ENCODE measurements at places on chromosomes 7 and 10.

GRCh38 chr10:96721207-96721572 lies 876 bp upstream of the PIK3AP1 start:
- DNase-seq = no peak

DNA sequence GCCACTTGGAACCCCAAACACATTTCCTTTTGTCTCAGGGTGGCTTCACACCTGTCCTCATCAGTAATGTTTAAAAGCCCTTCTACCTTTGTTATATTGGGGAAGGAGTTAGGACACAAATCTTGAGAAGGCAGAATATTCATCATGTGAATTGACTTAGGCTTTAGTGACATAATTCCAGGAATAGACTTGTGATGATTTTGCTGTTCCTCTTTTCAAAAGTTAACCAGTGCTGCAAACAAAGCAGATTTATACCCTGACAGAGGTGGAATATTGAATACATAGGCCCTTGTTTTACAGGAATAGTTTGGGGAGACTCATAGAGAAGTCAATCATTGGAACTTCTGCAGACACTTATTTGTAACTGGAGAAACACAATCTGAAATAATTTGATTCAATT lies 27.0 kb downstream of the ZNF786 start:
- DNase-seq = no peak

DNA sequence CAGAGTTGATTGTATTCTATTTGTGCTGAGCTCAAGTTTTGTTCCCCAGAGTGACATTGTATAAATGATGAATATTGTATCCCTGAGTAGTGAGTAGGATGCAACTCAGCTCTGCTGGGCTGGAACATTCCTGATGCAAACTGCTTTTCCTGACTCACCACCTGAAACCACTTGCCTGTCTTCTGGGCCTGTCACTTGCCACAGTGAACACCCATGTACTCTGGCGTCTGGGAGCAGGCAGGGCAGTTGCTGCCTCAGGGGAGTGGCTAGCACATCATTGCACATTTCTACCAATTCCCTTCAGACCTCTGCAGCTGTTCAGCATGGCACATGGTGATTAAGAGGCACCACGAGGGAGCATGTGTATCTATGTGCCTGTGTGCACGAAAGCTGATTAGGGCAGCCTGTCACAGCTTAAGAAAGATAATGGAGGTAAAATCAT lies 157.3 kb downstream of the SND1 start:
- peak; percentile 82 for DNase-seq

DNA sequence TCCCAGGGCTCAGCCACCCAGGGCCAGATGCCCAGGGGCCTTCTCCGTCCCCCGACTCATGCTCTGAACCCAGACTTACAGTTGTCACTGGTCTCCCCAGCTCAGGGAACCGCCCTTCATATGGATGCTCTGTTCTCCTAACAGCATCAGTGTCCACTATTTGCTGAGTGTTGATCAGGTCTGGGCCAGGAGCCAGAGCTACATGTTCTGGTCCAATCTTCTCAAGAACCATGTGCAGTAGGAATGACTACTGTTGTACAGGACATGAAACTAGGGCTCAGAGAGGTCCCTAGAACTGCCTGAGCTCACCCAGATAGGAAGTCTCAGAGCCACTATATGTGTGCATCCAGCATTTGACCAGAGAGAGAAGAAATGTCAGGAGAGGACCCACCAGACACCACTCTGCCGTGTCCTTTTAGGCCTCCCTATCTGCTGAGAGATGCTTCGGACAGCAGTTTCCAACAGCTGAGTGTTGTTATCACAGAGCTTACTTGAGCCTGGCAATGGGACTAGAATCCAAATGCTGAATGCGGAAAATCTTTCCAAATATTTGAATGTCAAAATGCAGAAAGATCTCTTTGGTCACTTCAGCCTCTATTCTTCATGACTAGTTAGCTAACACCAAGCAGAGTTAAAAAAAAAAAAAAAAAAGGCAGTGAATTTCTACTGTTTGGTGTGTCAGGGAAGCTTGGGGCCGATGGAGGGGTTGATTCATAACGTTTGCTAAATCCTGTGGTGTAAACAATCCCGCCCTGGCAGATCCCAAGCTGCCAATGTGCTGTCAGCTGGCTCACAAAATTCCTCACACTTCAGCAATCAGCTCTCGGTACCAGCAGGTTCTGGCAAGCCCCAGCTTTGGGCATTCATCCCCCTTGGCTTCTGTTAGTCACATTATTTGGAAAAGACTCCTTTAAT lies 246.1 kb downstream of the TNS3 start:
- no peak for DNase-seq

GRCh38 chr10:12742771-12743170 lies 258.7 kb downstream of the CCDC3 start:
- DNase-seq = no peak

DNA sequence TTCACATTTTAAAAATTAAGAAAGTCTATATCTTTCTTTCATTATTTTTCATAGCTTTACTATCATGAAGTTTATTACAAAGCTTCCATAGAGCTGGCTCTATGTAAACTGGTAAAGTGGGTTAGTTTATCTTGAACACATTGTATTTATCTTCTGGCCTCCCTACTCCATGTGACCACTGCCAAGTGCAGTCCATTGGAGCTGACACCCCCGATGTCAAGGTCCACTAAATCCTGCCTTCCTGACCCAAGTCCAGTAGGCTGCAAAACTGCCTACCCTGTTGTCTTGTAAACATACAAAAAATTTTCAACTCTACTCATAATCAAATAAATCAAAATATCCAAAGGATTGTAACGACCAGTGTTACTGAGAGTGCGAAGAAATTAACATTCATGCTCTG lies 10.2 kb downstream of the DNAJC12 start:
- DNase-seq = no peak

- DNase-seq = no peak
Measured at GRCh38 chr10:43570971-43571370, 3.4 kb downstream of the ZNF239 start.

DNA sequence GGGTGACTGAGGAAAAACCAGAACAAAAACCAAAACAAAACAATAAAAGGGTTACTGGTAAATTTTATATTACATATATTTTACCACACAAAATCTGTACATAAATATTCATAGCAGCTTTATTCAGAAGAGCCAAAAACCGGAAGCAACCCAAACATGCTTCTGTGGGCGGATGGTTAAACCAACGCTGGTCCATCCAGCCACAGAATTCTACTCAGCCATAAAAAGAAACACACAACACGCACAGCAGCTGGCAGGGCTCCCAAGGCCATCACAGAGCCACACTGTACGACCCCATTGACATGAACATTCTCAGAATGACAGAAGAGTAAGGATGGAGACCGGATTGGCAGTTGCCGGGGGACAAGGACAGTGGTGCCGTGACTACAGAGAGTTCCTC lies 83.6 kb downstream of the PROSER2 start:
- DNase-seq = no peak

DNA sequence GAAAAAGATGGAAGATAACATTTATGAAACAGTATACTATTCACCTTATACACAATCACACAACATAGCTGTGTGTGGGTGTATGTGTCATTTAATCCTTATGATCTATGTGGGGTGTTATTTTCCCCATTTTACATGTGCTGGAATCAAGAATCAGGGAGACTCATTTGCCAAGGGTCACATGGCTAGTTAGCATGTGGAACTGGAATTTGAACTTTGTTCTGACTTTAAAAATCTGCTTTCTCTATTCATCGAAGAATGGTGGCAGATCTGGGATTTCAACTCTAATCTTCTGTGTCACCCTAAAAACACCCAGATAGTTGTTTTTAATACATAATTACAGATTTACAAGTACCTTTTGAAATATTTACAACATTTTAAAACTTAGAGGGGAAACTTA lies 65.2 kb downstream of the ADAM22 start:
- DNase-seq = no peak

DNA sequence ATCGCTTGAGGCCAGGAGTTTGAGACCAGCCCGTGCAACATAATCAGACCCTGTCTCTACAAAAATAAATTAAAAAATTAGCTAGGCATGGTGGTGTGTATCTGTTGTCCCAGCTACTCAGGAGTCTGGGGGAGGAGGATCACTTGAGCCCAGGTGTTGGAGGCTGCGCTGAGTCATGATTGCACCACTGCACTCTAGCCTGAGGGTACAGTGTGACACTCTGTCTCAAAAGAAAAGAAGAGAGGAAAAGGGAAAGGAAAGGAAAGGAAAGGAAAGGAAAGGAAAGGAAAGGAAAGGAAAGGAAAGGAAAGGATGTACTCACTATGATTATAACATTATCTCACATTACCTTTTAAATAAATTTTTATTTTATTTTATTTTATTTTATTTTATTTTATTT lies 56.5 kb upstream of the MPP7 start:
- no peak for DNase-seq

DNA sequence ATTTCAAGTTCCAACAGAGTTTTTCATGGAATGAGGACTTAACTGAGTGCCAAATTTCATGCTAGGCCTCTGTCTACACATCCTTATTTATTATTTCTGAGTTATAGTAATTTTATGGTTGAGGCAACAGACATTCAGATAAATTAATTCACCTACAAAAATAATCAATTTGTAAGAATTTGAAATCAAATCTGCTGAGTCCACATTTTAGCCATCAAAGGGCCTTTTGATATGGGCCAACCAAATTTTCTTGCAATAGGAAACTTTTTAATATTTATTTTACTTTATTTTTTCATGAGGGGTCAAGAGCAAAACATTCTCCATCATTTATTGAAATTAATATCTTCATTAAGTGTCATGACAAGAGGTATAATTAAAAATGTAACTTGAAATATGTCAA lies 875.5 kb downstream of the NRG3 start:
- DNase-seq = no peak

DNA sequence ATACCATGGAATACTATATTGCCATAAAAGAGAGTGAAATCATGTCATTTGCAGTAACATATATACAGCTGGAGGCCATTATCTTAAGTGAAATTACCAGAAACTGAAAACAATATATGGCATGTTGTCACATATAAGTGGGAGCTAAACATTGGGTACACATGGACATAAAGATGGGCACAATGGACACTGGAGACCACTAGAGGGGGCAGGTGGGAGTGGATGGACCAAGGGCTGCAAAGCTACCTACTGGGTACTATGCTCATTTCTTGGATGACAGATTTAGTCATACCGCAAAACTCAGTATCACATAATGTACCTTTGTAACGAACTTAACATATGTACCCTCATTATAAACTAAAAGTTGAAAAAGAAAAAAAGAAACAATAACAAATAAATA lies 1167.6 kb downstream of the NXPH1 start:
- DNase-seq = no peak

DNA sequence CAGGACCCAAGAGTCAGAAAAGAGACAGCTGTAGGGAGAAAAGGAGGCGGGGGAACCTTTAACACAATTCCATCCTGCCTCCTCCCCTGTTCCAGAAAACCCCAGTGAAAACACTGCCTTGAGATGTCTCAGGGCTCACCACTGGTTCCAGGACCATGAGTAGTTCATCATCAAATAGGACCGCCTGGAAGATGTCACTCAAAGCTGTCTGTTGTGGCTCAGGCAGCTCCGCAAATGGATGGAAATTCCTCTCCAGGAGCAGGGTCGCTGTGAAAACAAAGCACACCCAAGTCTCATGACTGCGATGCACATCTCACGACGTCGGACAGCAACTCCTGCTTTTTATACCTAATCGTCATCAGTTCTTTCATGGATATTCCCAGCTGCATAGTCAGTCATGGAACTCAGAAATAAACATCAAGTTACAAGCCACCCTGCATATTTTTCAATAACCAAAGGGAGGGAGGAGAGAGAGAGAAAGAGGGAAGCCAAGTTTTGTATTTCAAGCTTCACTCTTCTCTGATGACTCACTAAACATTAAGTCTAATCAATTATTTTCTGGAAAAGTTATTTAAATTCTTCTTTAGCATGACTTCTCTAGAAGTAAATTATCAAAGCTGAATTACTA lies 49.2 kb downstream of the GSDME start:
- DNase-seq = no peak

GRCh38 chr10:56633876-56634452 lies 272.9 kb upstream of the ZWINT start:
- no peak for DNase-seq

DNA sequence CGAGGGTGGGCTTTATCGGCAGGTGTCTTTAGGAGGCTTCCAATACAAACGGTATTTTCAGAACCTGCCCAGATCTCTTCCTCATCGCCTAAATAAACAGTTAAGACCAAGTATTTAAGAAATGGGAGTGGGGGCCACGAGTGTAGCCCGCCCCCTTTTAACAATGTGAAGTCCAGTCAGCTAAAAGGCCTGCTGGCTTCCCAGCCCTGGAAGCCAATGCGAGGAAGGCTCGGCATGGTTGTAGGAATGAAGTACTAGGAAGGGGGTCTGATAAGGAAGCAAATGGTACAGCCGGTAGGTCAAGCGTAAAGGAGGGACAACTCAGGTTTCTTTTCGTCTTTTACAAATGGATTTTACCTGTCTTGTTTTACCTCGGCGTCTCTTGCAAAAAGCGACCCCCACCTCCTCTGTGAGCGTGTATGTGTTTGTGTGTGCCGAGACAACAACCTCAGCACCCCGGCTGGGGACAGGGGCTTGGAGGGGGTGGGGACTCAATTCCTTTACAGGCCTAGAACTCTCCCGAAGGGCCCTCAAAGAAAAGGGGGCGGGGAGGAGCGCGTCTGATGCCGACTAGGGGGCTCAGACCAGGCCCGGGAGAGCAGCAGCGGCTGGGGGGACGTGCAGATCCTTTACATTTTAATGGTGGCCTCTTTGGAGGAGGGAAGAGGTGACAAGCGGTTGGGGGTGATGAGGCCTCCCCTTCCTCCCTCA lies 147.6 kb downstream of the GPR85 start:
- no peak for DNase-seq

DNA sequence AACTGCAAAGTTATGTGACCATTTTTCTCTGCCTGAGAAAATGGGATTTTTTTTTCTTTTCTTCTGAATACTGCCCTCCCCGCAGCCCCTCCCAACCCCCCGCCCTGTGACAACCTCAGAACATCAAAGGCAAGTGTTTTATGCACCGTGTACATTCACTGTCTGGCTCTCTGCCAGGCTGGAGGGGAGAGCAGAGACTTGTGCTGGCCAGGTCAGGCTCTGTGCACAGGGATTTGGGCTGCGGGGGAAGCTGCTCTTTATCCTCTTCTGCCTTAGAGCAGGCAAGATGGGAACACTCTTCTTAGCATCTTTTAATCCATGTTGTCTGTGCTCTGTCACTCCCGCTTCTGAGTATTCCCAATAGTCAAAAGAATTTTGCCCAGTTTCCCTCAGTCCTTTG lies 195.1 kb downstream of the CCSER2 start:
- DNase-seq = no peak

DNA sequence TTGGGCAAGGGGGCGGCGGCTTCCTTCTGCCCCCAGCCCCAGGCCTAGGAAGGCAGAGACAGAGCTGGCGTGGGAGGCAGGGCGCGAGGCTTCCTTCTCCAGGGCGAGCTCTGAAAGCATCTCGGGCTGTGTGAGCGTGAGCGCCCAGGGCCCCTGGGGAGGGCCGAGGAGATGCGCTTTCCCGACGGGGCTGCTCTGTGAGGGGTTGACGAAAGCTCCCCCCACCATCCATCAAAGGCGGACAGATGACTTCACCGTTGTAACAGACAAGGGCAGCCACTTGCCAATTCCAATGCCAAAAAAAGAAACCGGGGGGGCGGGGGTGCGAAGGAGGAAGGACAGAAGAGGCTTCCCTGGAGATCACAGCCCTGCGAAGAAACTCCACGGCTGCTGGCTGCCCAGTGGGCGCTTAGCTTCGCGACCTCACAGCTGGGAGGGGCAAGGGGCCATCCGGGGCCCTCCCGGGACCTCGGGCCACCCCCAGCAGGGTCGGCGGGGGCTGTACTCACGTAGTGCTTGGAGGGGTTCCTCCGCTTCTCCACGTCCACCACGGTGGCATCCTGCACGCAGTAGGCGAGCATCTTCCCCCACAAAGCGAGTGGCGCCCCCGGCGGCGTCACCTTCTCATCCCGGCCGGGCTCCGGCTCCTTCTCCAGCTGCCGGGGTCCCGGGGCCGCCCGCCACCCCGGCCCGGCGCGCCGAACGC lies 537 bp downstream of the SH3PXD2A start:
- DNase-seq = no peak
